HEK293T (cell line): ENCODE measurements at places on chromosomes 7 and 10.

- DNase-seq, result no peak
Measured at GRCh38 chr10:98587156-98587837, 140.6 kb upstream of the HPS1 start.

- DNase-seq, result no peak
Measured at GRCh38 chr7:70771451-70771850, 360.5 kb upstream of the GALNT17 start.

GRCh38 chr10:75436896-75437295 is 5.5 kb downstream of the LRMDA start:
- no peak for DNase-seq

DNA sequence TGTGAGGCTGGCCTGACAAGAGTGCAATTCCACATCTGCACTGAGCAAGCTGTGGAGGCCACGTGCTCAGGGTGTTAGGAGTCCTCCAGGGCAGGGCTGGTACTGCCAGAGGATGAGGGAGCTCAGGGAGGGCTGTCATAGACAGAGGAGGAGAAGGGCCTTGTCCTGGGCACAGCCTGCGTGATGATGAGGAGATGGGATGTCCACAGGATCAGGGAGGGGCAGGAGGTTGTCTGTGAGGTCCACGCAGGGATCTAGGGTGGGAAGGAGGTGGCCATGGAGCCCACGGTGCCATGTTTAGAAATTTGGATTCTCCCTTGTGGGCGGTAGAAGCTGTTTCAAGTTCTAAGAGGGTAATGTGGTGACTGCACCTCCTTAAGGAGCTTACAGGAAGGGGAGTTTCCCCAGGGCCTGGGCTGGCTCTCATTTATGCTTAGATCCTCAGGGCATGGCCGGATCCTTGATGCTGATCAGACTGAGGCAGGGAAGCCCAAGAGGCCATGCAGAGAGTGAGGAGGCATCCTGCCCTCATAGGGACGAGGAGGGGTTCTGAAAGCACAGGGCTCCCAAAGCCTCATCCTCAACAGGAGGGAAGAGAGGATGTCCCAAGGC is 30.3 kb downstream of the CHAT start:
- DNase-seq, result no peak

DNA sequence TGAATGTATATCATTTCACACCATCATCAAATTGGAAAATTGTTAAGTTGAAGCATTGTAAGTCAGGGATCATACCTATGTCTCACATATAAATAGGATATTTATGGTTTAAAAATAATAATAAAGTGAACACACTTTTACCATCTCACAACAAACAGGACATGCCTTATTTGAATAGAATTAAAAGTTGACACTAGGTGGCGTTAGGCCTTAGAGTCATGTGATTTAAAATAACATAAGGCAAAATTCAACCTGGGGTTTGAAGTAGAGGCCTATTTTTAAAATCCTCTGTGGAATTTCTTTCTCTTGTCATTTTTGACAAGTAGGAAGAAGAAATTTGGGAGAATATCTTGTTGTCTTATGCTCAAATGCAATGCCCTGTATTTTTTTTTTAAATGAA is 184.7 kb upstream of the PCDH15 start:
- DNase-seq, result no peak

- no peak for DNase-seq
Measured at GRCh38 chr10:72953687-72954086, 919 bp downstream of the PLA2G12B start.

- no peak for DNase-seq
Measured at GRCh38 chr7:100152404-100152803, 3.7 kb downstream of the LAMTOR4 start.

- no peak for DNase-seq
Measured at GRCh38 chr10:13739183-13739582, 152.4 kb downstream of the PRPF18 start.

DNA sequence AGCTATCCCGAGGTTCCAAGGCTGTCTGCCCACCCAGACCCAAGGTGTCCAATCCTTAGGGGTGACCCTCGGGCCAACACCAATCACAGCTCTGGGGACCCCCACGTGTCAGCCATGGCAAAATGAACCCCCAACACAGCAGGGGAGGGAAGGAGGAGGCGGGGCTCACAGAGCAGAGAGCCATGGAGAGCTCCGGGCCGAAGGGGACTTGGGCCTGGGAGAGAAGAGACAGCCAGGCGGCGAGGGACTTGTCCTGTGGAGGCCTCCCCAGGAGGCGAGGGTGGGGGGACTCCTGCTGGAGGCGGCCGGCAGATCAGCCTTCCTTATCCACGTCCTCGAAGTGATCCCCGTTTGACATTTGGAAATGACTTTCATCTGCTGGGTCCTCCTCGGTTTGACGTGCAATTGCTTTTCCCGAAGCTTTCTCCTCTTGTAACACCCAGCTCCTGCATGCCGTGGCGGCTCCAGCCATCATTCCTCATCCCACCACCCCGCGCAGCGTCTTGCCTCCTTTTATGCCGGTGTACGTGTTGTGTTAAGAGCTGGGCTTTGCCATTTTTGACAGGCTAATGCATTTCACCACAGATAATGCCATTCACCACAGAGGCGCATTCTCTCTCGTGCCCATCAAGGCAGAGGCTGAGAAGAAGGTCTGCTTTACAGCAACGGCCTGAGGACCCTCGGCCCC is 337.4 kb downstream of the DNAJB6 start:
- DNase-seq, result no peak

GRCh38 chr10:110967645-110968044 is 48.2 kb downstream of the SHOC2 start:
- no peak for DNase-seq

DNA sequence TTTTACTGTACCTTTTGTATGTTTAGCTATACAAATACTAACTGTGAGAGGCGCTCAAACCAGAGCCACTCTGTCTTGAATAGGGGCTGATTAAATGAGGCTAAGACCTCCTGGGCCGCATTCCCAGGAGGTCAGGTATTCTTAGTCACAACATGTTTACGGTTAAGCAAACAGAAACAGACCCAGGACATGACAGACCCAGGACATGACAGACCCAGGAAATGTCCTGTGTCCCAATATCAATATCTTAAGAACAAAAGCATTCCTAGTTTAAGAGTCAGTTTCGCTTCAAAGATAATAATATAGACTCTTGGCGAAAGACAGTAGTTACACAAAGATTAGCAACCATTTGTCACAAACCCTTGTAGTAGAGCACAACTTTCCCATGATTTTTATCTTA is 304.5 kb downstream of the CCSER2 start:
- DNase-seq, result no peak

- no peak for DNase-seq
Measured at GRCh38 chr10:72016608-72017300, 52.6 kb downstream of the CHST3 start.

DNA sequence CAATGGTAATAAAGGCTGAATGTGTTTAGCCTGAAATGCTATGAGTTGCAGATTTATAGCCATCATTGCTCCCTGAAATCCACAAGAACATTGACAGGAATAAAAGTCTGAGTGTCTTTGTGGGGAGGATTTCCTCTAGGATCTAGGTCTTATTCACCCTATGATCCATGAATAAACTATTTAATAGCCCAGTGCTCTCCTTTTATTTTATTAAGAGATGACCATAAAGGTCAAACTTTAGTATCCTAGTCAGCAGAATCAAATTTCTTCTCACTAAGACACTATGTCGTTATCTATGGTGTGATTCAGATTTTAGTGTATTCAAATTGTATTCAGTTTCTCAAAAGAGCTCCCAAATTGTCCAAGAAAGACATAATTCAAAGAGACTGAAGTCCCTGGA is 67.8 kb upstream of the AKR1E2 start:
- no peak for DNase-seq

DNA sequence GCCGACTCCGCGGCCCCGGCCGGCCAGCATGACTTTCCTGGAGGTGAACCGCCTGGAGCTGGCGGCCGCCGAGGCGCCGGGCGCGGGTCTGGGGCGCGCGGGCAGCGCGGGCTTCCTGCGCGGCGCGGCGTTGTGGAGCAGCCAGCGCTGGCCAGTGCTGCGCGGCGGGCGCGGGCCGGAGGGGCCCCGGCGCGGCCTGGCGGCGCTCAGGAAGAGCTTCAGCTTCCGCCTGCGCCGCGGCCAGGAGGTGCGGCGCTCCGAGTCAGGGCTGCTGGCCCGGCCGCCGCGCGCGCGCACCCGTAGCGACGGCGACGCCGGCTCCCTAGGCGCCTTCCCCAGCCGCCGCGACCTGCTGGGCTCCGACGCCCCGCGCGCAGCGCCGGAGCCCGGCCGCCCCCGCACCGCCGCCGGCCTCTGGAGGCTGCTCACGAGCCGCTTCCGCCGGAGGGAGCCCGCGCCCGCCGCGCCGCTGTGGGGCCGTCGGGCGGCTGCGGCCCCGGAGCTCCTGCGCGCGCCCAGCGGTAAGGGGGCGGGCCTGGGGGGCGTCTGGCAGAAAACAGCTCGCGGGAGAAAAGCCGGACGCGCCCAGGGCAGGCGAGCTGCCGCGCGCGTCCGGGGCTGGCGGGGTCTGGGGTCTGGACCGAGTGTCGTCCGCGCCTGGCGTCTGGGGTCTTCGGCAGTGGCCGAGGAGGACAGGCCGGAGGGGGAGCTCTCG is 29.0 kb downstream of the AGAP3 start:
- peak; percentile 59 for DNase-seq

- DNase-seq, result peak; percentile 35
Measured at GRCh38 chr7:27689591-27690164, 27.0 kb upstream of the HIBADH start.

GRCh38 chr10:96840841-96841518 is 8.9 kb downstream of the LCOR start:
- DNase-seq, result no peak

GRCh38 chr10:77582710-77583115 is 54.9 kb downstream of the KCNMA1 start:
- DNase-seq, result no peak

GRCh38 chr7:140029072-140029471 is 33.7 kb downstream of the PARP12 start:
- no peak for DNase-seq

DNA sequence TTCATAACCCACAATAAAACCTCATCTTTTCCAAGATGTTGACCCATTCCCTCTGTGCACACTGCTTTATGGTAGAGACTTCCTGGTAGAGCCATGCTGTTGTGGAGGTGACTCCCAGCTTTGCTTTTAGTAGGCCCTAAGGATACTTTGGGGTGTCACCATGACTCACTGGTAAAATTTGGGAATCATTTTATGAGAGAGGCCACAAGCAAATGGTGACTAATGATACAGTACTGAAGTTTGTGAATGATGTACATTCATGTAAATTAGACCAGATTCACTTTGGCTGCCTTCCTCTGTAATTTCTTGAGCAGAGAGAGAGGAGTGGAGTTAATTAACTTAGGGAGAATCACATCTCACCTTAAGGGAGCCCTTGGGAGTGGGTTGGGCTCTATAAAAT is 686.5 kb downstream of the LRMDA start:
- no peak for DNase-seq

- no peak for DNase-seq
Measured at GRCh38 chr7:44150466-44150832, 9.3 kb upstream of the MYL7 start.

- peak; percentile 62 for DNase-seq
Measured at GRCh38 chr7:12389089-12389700, 14.5 kb downstream of the VWDE start.

- no peak for DNase-seq
Measured at GRCh38 chr10:3668276-3668965, 116.6 kb downstream of the KLF6 start.

- DNase-seq, result no peak
Measured at GRCh38 chr7:24587853-24588252, 14.6 kb downstream of the PALS2 start.

GRCh38 chr7:157018328-157018996 is 8.0 kb upstream of the MNX1 start:
- DNase-seq, result no peak

- DNase-seq, result peak; percentile 92
Measured at GRCh38 chr7:128883622-128884448, 21.2 kb downstream of the ATP6V1F start.
